Stimulated activated effector memory CD8-positive, alpha-beta T cell treated with anti-CD3 and anti-CD28 coated beads, Interleukin-12 subunit alpha, Interleukin-12 subunit beta, amount 100 ng/mL, for 72 hours (primary cell): ENCODE measurements at places on chromosomes 13 and 19.

- DNase-seq = no peak
These were observed 94.1 kb downstream of the STK24 start for GRCh38 chr13:98482476-98483444.

DNA sequence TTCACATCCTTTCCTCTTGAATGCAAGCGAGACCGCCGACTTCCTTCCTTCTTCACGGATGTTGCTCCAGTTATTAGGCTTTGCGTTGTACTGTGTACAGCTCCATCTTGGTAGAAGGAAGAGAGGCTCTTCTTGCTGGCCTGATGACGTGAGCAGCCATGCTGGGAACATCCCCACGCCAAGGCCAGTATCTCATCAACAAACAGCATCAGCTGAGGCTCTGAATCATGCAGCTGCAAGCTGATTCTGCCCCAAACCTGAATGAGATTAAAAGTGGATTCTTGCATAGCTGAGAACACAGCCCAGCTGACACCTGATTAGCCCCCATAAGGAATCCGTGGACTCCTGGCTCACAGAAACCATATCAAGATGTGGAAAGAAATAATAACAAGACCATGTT is 809.6 kb downstream of the EFNB2 start:
- DNase-seq = no peak

GRCh38 chr13:27425158-27425917 is 919 bp downstream of the GTF3A start:
- DNase-seq = no peak

GRCh38 chr13:42137856-42138537 is 89.5 kb downstream of the DGKH start:
- DNase-seq = no peak

DNA sequence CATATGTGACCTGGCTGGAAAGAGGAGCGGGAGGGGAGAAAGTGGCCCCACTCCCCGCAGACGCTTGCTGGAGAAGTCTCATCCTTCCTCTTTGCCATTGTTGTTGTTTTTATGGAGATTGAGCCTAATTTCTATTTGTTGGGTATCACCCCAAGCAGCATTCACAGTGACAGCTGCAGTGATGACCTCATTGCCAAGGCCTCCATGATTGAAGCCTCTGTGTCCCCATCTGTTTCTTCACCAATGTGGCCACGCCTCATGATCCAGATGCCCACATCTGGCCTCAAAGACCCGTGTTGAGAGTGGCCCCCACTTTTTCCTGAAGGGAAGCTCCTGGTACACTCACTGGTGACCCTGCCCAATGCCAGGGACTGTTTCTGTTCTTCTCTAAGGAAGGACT is 154.2 kb downstream of the SLC7A1 start:
- no peak for DNase-seq

- no peak for DNase-seq
These were observed 89.6 kb upstream of the SLC15A1 start for GRCh38 chr13:98842070-98842469.

GRCh38 chr19:6828306-6828697 is 55.8 kb downstream of the VAV1 start:
- DNase-seq = no peak

DNA sequence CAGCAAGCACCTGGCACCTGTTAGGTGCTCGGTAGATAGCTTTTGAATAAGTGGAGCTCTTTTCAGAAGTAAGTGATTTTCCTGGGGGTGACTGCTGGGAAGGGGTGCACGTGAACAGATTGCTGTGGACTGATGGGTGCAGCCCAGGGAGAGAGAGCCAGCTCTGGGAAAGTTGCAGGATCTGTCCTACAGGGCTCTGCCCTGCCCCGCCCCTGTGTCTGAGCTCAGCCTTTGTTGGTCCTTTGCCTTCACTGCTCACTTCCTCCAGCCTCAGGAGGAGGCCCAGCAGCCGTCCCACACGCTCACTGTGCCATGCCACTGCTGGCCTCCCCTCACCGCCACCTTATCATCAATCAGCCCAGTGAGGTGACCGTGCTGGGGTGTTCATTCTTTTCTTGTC is 33.7 kb upstream of the TEX29 start:
- DNase-seq = no peak

GRCh38 chr19:13748169-13748828 is 16.0 kb upstream of the MRI1 start:
- no peak for DNase-seq

DNA sequence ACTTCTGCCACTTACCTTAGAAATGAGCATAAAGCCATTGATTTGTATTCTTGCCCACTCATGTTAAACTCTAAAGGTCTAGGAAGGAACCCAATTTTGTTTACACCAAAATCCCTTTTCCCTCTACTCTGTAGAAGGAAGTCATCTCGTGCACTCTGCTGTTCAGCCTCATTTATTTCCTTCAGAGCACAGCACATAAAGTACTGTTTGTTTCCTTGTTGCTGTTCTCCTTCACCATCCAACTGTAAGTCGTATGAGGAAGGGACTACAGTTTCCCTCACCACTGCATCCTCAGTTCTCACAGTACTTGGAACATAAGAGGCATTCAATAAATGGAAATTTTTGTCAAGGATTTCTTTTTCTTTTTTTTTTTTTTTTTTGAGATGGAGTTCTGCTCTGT is 24.6 kb downstream of the CDADC1 start:
- no peak for DNase-seq

GRCh38 chr19:39498798-39499642 is at the start of gene DLL3:
DLL3 (plus strand) TSS chr19:39498947; CDS start chr19:39498975, 28 bp downstream.
- no peak for DNase-seq

DNA sequence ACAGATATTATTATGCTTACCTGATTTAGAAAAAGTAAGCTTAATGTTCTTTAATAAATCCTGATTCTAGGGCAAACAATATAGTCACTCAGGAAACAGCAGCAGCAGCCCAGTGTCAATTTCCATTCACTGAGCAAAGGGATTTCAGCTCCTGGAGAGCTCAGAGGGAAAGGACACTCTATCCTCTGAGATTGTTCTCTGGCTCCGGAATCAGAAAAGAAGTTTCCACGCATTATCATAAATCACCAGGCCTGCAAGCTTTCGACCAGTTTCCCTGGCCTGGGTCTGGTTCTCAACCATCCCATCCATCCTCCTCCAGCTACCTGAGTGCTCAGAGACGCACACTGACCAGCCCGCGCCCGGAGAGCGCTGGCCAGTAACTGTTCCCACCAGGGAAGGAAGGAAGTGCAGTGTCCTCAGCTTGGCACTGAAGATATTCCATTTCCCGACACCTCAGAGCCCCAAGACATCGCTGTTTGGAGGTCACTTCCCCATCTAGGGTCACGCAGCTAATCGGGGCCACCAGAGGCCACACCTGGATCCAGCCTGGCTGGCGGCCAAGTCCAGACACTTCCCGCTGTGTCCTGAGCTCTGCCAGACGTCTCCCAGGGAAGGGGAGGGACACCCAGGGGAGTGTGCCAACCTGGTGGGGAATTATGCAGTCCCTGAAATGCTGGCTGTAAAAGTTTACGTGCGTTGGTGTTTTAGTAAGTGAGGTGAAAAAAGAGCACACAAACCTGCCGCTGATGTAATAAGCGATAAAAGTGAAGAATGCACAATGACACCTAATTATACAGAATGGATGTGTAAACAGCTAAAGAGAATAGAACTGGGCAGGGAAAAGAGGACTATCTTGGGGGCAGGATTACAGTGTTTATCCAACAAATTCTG is 29.1 kb downstream of the EPS15L1 start:
- DNase-seq = no peak
